ENCODE measurements at places on chromosomes 6 and 20.

GRCh38 chr20:20499439-20499838, 131.5 kb downstream of the INSM1 start:
- DNase-seq: peak; percentile 13

DNA sequence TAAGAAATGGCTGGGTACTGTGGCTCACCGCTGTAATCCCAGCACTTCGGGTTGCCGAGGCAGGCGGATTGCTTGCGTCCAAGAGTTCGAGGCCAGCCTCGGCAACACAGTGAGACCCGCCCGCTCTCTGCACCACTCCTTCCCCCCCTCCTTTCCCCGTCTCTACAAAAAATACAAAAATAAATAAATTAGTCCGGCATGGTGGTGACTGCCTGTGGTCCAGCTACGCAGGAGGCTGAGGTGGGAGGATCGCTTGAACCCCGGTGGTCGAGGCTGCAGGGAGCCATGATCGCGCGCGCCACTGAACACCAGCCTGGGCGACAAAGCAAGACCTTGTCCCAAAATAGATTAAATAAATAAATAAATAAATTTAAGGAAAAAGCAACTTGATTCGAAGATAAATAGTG, 448 bp upstream of the RNF114 start:
- DNase-seq: no peak

DNA sequence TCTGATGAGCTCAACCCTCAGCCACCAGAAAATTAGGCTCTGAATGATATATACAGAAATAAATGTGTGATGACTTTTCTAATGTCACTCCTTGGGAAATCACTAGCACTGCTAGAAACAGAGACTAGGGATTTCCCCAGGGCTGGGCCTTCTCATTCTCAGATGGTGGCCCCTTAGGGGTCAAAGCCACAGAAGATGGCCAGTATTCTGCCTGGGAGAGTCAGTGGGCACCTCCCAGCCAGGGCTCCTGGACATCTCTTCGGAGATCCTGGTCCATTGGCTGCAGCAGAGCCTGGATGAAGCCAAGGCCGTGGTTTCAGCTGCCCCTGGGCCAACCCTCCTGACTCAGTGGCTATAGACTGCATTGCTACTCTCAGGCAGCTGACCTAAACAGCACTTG, 276.9 kb upstream of the SUPT3H start:
- DNase-seq: no peak

DNA sequence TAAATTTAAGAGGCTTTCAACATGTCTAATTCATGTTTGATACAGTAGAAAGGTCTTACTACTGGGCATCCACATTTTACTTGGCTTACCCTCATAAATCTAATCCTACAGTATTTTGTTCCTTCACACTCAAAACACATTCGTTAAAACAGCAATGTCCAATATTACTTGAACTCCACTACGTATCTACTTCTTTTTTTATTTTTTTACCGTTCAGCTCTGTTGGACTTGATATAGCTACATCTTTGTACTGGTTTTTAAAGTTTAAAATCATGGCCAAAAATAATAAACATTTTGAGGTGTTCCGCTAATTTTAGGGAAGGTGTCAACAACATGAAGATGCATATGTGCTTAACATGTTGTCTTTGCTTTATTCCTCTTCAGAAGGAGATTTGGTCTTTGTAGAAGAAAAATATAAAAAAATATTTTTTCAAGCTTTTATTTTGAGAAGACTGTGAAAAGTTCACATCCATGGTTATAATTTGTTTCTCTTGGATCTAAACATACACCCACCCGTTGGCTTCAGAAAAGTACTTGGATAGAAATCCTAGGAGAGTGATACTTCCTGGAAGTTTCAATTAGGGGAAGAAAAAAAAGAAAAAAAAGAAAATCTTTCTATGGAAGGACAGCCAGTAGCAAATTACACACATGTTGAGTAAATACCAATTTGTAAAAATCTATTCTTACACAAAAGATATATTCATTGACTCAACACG, 71.5 kb downstream of the EPB41L2 start:
- DNase-seq: no peak

DNA sequence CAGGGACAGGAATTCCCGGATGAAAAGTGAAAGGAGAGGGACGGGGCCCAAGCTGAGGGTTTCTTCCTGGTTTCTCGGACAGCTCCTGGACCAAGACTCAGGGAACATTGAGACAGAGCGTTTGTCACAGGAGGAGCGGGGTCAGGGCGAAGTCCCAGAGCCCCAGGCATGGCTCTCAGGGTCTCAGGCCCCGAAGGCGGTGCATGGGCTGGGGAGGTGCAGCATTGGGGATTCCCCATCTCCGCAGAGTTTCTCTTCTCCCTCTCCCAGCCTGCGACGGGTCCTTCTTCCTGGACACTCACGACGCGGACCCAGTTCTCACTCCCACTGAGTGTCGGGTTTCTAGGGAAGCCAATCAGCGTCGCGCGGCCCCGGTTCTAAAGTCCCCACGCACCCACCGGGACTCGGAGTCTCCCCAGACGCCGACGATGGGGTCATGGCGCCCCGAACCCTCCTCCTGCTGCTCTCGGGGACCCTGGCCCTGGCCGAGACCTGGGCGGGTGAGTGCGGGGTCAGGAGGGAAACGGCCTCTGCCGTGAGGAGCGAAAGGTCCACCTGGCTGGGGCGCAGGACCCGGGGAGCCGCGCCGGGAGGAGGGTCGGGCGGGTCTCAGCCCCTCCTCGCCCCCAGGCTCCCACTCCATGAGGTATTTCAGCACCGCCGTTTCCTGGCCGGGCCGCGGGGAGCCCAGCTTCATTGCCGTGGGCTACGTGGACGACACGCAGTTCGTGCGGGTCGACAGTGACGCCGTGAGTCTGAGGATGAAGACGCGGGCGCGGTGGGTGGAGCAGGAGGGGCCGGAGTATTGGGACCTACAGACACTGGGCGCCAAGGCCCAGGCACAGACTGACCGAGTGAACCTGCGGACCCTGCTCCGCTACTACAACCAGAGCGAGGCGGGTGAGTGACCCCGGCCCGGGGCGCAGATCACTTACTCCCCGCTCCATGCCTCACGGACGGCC, 54.6 kb upstream of the POLR1H start:
- peak; percentile 42 for DNase-seq

GRCh38 chr6:69179681-69180080, 544.6 kb downstream of the ADGRB3 start:
- no peak for DNase-seq

DNA sequence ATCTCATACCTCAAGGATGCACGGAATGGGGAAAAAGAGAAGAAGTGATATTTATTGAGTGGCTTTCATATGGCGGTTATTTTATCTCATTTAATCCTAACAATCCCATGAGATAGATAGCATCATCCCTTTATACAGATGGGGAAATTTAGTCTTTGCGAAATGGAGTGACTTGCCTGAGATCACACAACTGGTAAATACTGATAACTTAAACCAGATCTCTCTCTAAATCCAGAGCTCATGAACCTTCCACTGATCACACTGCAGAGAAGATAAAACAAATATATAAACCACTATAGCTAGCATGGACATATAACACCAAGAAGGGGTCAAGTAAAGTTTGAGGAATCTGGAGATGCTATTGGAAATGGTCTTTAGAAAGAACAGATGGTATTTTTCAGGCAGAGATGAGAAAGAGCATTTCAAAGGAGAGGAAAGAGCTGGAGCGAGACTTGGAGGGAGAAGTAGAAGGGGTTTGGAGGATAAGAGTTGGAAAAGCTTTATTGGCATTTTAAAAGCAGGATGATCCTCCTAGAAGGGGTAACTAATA, 139.8 kb upstream of the TNFAIP3 start:
- no peak for DNase-seq

- DNase-seq: no peak
These were observed 159.3 kb downstream of the CD83 start for GRCh38 chr6:14276667-14277404.

DNA sequence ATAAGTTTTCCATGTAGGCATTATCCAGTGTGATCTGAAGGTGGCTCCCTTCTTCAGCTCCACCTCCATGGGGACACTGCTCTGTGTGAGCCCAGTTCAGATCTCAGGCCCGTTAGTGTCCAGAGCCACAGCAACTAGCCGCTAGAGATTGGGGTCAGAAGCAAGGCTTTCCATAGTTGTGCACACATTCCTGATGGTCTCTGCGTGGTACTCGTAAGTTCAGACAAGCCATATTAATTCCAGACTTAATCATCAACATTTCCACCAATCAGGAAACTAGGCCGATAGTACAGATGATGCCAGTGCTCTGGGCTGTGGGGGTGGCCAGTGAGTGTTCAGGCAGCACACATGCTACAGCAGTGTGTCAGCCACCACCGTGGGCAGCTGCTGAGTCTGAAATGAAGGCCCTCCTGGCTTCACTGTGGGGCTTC, 17.5 kb upstream of the SYNCRIP start:
- DNase-seq: no peak

DNA sequence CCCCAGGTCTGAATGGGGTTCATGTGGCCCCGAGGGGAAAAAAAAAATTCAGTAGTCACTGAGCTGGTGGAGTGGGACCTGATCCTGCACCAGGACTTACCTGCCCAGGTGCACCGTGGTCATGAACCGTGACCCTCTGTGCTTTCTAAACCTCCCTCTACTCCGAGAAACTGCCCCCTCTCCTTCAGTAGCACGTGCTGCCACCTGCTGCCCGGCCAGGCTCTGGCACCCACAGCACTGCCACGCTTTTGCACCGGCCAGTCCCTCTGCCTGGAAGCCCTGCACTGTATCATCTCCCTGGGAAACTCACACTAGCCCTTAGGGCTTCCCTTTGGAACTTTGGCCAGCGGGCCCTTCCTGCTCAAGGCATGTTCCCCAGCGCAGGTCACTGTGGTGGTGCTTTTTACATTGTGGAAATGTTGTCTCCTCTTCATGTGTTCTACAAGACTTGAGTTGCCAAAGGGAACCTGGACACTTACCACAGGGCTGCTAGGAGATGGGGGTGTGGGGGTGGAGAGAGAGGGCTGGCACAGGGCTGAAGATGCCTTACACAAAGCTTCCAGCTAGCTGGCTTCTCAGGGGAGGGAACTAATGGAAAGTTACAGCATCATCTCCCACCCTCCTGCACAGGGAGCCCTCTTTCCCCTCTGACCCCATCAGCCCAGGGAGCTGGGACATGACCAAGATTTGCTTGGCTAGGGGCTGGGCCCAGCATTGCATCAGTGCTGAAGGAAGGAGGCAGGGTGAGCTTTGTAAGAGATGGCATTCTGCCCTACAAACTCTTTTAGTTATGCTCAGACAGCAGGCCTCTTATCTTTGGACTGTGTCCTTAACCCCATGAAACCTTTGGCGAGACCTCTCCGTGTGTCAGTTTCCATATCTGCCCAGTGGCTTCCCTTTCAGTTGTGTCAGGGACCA, 2.5 kb upstream of the PTPRT start:
- peak; percentile 46 for DNase-seq

DNA sequence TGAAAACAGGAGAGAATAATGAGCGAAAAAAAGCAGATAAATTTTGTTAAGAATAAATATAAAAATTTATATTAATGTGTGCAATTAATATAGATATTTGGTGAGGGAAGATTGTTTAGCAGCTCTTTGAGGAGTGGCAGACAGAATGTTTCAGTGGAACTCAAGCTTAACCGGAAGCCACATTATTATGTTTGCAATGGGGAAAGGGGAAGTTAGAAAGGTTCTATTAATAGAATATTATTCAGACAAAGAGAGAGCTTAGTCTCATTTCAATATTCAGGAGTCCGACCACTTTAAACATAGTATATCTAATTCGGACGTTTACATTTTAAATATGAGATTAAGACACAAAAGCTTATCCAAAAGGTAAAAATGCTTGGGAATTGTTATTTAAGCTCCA, 81.6 kb upstream of the KHDRBS2 start:
- no peak for DNase-seq

- DNase-seq: no peak
These were observed 48.3 kb upstream of the TBC1D32 start for GRCh38 chr6:121382467-121383121.

GRCh38 chr6:112233847-112234246, 20.5 kb downstream of the LAMA4 start:
- DNase-seq: no peak

DNA sequence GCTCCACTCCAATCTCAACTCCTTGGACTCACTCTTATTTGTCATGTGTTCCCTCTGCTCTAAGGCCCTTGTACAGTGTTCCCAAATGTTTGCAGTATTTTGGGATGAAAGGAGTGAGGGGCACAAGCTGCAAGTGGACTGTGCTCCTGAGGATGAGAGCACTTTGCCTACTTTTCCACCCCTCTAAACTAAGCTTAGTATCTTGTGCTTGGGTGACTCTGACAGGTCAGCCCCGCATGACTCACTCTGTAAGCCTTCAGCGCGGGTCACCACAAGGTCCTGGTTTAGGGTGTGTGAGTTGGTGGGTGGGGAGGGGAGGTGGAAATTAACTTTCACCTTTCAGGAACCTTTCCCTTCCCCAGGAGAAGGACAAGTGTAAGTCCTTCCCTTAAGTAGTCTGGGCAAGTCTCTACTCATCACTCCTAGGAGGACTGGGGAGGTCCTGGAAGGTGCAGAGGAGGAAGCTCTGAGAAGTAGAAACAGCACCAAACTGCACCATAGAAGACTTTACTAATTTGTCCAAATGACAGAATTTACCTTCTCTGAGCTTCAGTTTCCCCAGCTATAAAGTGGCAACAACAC, 68.8 kb upstream of the EPB41L1 start:
- no peak for DNase-seq

GRCh38 chr6:69796073-69796641, 653 bp downstream of the LMBRD1 start:
- DNase-seq: peak; percentile 48

GRCh38 chr6:114084327-114084890, 113.5 kb upstream of the HDAC2 start:
- DNase-seq: no peak
